DMS153 (cell line): ENCODE measurements at places on chromosomes 1 and 21.

GRCh38 chr1:178126741-178127185 lies 32.9 kb downstream of the RASAL2 start:
- DNase-seq: no peak

DNA sequence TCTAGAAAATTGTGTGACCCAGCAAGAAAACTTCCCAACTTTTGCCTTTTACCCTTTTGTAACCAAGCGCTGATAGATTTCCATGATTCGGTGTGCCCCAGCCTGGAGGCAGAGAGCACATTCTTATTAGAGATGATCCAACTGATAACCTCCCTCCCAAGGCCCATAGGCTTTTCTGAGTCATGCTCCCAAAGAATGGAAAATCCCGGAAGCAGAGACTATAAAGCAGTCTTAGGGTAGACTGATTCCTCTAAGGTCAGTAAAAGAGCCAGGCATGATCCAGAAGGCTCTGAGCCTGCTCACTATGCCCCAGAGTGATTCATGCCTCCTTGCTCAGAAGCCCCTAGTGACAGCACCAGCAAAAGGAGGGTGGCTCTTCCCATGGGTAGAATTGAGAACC lies 4.3 kb downstream of the CAMK1G start:
- DNase-seq: no peak

GRCh38 chr1:39757501-39757900 lies 13.6 kb downstream of the OXCT2 start:
- DNase-seq: no peak

DNA sequence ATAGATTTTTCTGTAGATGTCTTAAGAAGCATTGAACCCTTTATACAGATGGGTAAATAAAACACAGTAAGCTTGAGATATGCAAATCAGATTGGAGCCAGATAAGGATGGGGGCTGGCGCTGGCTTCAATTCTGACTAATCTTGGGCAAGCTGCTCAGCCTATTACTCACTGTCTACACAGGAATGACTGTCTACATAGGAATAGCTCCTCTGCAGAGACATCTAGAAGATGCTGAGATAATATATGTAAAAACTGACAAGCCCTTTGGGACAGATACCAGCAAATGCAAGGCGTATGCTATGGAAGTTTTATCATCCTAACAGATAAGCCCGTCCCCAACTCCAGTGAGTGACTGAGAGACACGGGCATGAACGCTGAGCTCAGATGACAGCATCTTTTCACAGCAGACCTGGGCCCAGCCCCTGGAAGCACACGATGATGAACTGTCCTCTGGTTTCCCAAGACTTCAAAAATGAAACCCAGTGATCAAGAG lies 1.7 kb downstream of the CLDN14 start:
- no peak for DNase-seq

DNA sequence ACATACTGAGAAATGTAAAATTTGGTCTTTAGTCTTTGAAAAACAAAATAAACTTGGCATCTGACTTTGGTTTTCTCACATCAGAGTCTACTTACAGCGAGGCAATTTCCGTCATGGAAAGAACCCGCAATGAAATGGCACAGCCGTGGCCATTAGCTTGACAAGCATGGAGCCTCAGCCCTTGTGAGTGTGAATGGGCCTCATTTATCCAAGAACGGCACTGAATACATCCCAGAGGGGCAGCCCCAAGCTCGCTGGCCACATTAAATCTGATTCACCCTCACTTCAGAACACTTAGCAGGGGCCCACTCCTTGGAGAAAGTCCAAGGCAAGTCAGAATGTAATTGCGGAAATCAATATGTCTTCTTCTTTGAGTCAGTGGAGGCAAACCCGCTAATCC lies 64.8 kb downstream of the ERG start:
- DNase-seq: no peak

GRCh38 chr1:183711741-183712361 lies 58.7 kb upstream of the APOBEC4 start:
- DNase-seq: no peak
